ENCODE measurements at places on chromosomes 3 and 15. TPM values are rescaled to one million over a fixed set of nuclear protein-coding genes. Genes with fewer than 3 reads are reported as not detected.

SUCLG2 gene
- total RNA-seq: 65.9 TPM

TNK2 gene
- total RNA-seq: 41.0 TPM

ISLR gene
- 144 TPM for total RNA-seq

DNA sequence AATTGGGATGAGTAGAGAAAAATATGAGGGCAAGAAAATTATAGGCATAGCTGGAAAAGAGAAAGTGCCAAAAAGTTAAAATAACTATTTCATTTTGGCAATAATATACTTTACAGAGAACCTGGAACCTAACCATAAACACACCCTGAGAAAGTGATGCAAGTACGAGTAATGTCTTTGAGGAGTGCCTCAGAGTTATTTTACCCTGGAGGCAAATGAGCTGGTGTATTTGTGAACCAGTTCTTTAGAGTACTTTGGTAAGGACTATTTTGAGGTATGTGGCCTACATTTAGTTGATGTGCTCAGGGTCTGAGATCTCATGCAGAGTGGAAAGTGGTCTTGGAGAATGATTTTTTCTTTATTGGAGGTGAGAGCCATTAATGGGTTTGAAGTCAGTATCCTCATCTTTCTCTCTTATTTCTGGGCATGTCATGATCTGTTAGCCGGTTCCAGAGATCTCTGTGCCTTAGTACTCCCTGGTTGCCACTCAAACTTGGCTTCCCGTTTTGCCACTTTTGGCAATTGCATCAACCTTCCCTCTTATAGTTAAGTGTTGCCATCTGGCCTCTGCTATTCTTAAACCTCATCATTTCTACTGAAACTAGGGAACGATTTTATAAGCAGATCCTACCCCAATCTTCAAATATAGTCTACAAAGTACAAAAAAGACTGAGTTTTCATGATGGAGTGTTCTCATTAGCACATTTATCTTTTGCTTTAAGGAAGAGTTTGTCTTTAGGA lies 145.7 kb downstream of the EPHA6 start:
- DNase-seq: no peak
- no peaks in the 10 kb centered on the region for H3K27me3 ChIP-seq
- H3K27ac ChIP-seq: no peak overlapping the region
- H3K4me1 ChIP-seq: no peaks in the 10 kb centered on the region
- H3K4me3 ChIP-seq: no peak overlapping the region
- no peaks in the 10 kb centered on the region for H3K36me3 ChIP-seq

CLDND1 gene
- 245 TPM for total RNA-seq

DNA sequence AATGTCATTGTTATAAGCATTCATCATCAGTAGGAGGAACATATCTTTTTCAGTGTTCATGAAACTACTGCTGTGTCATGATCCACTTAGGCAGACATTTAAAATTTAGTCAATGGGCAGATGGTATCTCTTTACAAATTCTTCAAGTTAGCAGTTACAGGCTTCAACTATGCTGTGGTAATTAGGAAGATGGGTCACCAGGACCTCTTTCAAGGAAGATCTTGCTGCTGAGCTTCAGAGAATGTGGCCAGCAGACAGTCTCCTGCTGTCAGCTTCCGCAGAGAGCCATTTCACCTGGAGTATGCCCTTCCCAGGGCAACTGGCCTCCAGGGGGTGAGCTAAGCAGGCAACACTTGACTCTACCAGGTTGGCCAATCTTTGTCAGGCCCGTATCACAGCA lies 19.4 kb downstream of the IFT57 start:
- H3K27me3 ChIP-seq: no peaks in the 10 kb centered on the region
- H3K4me3 ChIP-seq: no peak overlapping the region
- no peak for DNase-seq

DNA sequence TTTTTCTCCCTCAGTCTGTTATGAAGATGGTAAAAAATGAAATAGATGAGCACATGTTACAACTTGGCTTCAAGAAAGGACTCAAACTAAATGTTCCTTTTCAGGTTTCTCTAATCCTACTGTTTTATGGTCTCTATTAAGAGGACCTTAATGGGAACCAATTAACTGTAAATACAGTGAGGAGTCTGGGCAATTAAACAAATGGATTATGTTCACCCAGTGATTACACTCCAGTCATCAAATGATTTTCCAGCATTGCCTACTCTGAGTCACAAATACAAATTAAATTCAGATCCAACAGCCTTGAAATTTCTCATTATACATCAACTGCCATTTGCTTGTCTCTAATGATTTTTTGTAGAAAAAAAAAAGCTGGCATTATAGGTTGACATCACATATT lies 129.2 kb downstream of the NEK10 start:
- no peak overlapping the region for H3K27ac ChIP-seq
- no peak for DNase-seq
- H3K4me1 ChIP-seq: no peaks in the 10 kb centered on the region

DNA sequence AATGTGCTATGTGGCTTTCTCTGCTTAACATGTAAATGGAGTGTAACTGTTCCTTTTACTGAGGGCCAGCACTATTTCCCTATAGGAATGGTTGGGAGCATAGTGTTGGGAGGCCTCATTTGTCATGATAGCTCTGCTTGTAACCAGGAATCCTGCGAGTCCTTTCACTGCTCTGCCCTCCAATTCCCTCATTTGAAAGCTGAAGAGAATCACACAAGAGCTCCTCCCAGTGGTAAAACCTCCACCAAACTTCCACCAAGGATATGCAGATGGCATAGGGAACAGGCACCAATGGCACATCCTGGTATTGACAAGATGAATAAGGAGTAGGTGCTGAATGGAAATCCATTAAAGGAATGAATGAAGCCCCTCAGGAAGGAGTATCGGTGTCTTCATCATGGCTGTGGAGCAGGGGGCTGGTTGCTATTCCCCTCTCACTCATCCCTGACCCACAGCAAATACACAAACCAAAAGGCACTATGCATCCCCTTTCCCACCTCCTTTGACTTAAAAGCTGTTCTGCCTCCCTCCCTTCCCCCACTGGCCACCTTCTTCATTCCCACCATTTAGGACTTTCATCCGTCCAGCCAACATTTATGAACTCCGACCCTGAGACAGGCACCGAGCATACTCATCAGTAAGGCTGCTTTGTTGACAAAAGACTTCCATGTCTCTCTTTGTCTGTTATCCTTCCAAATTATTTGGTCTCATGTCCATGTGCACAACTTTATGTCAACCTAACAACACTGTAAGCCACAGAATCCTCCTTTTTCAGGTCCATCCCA lies 560.8 kb downstream of the FOXP1 start:
- no peak for DNase-seq
- no peaks in the 10 kb centered on the region for H3K27me3 ChIP-seq
- no peaks in the 10 kb centered on the region for H3K36me3 ChIP-seq

DNA sequence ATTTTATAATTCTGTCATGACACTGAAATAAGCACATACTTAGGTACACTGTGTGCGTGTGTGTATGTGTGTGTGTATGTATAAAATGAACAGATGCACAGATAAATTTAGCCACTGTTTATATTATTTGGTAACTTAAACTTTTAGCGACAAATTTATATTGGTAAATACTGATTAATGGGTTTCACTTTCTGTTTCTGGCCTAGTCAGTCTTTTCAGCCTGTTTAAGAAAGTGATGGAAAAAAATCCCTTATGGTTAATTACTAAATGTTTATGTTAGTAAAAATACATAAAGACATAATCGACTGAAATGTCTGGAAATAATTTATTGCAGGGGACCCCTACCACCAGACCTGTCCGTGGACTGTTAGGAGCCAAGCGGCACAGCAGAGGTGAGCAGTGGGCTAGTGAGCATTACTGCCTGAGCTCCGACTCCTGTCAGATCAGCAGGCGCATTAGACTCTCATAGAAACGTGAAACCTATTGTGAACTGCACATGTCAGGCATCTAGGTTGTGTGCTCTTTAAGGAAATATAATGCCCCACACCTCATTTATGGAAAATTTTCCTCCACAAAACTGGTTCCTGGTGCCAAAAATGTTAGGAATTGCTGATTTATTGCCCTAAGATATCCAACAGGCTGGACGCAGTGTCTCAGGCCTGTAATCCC lies 717.4 kb downstream of the SI start:
- no peak for DNase-seq
- H3K27me3 ChIP-seq: no peaks in the 10 kb centered on the region

- DNase-seq: no peak
- H3K27ac ChIP-seq: peak overlapping the region; percentile 91
- H3K4me3 ChIP-seq: no peak overlapping the region
- H3K27me3 ChIP-seq: no peaks in the 10 kb centered on the region
These were observed 848 bp downstream of the HDDC3 start for GRCh38 chr15:90931575-90931827.

P2RY12 gene
- 9.3 TPM for total RNA-seq

DNA sequence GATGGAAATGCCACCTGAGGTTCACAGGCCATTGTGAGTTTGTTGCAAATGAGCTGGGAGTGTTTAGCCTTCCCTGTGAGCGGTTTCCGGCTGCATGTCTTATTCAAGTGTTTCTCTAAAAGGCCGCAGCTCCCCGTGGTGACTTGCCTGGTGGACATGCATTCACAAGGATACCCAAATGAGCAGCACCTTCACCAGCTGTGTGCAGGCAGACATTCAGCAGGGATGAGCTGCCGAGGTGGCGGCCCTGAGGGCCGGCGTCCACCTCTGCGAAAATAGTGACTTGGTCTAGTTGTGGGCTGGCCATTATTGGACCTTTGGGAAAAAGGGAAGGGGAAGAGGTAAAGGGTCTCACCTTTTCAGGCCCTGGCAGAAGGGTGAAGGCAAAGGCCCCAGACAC lies 23.4 kb downstream of the SPSB4 start:
- no peaks in the 10 kb centered on the region for H3K36me3 ChIP-seq
- peak; percentile 36 for DNase-seq
- H3K27ac ChIP-seq: no peak overlapping the region
